ENCODE measurements at places on chromosomes 4 and X. TPM values are rescaled to one million over a fixed set of nuclear protein-coding genes. Genes with fewer than 3 reads are reported as not detected.

The FTHL17 gene
- total RNA-seq = not detected

GRCh38 chrX:43817444-43817843, 64.8 kb downstream of the MAOB start:
- DNase-seq = no peak

The OCRL gene
- total RNA-seq = 27.6 TPM

The TBC1D8B gene
- total RNA-seq = 2.5 TPM

The ZFYVE28 gene
- total RNA-seq = 1.5 TPM

- DNase-seq = no peak
Observed at GRCh38 chr4:139214039-139214534, 37.1 kb upstream of the ELF2 start.

DNA sequence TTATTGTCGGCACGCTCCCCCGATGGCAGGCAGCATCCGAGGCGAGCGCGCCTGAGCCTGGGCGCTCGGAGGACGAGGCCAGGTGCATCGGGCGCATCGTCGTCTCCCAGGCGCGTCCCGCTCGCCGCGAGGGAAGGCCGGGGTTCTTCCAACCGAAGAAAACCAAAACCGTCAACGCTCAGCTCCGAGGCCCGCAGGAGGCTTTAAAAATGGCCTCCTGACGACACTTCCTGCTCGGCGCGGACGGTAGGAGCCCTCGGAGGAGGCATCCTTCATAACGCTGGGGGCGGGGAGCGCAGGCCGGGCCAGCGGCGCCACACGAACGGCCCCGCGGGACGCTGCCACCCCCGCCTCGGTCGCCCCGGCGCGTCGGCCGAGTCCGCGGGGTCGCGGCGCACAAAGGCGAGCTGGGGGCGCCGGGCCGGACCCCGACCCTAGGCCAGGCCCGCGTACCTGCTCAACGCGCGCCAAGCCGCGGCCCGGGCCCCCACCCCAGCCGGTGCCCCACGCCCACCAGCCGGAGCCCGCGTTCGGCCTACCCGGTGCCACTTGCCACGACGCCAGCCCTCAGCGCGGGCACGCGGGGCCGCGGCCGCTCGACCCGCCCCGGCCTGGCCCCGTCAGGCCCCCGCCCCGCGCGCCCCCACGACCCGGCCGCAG, 501 bp downstream of the ZNF518B start:
- peak; percentile 57 for DNase-seq

- no peak for DNase-seq
Observed at GRCh38 chr4:84578540-84579402, 4.2 kb upstream of the CDS1 start.

DNA sequence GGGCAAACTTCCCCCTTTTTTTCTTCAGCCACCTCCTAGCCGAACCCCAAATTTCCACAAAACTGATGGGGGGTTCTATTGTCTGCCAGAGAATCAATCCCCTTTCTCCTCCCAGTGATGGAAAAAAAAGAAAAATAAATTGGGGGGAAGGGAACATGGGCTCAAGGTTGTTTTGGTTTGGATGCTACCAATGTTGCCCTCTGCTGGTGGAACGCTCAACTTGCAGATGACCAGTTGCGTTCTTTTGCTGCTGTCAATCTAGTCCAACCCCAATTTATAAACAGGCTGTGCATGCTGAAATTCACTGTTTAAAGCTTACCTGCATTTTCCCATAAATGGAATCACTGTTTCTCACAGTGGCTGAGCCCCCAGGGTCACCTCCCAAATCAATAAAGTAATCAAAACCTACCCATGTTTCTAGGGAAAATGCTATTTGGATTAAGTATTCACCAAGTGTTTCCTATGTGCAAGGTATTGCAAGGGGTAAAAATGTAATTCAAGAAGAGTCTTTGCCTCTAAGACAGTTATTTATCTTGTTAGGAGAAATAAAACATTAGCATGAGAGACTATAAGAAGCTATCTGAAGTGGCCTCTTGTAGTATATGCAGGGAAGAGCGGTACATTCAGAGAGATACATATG, 116.7 kb upstream of the TMEM164 start:
- peak; percentile 8 for DNase-seq

GRCh38 chr4:25032126-25032525, 1.4 kb upstream of the LGI2 start:
- DNase-seq = no peak

DNA sequence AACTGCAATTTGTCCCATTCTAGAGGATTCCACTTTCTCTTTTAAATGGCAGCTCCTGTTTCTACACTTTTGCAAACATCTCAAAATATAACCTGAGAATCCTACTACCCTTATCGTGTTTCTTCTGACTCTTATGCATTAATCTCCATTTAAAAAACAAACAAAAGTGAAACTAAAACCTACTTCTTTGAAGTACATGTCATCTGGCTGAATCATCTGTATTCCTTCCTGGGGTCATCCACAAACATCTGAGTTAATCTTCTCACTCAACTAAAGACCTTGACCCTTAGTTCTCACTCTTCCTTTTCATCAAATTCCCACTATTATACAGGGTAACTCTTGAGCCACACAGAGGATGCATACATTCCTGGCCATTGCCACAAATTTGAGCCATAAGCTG, 584.8 kb downstream of the PPARGC1A start:
- DNase-seq = no peak

The ZRSR2 gene
- total RNA-seq = 1.8 TPM

DNA sequence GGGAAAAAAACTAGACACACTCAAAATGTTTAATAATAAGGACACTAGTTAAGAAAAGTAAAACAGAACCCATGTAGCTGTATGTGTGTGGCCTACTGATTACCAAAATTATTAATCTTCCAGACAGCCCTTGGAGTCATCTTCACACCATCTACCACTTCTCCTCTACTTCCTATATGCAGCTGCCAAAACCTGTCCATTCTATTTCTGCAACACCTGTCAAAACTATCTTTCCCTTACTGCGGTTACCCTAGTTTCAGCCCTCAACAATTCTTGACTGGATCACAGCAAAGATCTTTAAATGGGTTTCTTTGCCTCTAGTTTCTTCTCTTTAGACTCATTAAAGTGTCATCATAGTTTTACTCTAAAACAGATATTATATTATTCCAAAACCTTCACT, 72.6 kb downstream of the GPR82 start:
- no peak for DNase-seq

GRCh38 chr4:20859097-20859781, 159.0 kb downstream of the PACRGL start:
- DNase-seq = no peak

The DDX53 gene
- total RNA-seq = not detected

DNA sequence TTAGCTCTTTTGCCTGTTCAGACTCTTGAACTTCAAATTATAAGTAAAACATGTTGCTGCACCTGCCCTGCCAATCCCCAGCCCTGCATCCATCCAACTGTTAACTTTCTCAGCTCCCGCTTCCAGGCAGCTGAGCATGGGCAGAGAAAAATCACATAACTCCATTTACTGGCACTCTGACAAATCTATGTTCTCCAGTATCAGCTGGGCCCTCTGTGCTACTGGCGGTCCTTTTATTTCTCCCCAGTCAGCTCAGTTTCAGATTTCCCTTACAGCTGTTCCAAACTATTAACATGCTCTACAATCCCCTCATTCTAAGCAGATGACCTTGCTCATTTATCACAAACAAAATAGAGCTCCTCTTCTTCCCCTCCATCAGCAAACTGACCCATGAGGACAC, 240.4 kb upstream of the TET2 start:
- no peak for DNase-seq

The TMEM144 gene
- total RNA-seq = 1.7 TPM
